Foreskin keratinocyte (primary cell): ENCODE measurements at places on chromosomes 5 and 9. TPM values are rescaled to one million over a fixed set of nuclear protein-coding genes. Genes with fewer than 3 reads are reported as not detected.

DNA sequence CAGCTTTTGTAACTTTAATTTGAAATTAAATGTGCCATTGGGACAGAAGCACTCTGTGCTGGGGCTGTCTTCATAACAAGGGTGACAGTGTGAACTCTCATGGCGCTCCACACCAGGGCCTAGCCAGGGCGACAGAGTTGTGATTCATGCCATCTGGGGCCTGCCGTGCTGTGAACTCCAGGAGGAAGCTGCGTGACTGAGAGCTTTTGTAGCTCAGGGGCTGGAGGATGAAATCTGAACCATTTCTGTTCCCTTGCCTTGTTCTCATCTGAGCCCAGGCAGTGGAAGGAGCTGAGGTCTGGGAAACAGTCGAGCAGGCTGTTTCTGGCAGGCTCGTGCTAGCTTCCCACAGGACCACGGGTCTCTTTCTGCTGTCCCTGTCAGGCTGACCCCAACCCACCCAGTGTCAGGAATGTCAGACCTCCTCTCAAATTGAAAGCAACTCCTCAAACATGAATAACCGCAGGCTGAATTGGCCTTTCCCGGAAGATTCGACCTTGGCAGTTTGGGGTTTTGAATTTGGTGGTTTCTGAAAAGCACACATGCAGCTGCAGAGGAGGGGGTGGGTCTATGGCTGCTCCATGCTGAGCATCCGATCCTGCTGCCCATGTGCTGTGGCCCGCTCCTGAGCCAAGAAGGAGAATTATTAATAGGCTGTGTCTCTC lies 69.2 kb upstream of the RPS23 start:
- no peak for DNase-seq

- no peak for DNase-seq
These were observed 524.6 kb downstream of the BNC2 start for GRCh38 chr9:16345902-16346301.

- no peak for DNase-seq
These were observed 620.7 kb upstream of the ARRDC3 start for GRCh38 chr5:92003806-92004205.

DNA sequence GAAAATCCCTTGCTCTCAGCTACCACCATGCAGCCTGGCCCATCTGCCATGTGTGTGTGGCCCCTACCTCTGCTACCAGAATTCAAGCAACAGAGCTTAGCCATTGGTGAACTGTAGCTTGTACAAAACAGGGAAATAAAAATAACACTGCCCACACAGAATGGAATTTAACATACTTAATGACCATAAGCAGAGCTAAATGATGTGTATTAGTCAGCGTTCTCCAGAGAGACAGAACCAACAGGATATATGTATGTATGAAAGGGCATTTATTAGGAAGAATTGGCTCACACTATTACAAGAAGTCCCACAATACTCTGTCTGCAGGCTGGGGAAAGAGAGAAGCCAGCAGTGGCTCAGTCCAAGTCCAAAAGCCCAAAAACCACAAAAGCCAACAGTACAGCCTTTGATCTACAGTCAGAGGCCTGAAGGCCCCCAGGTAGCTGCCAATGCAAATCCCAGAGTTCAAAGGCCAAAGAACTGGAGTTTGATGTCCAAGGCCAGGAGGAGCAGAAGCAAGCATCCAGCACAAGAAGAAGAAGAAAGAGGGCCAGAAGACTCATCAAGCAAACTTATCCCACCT lies 318.8 kb downstream of the DNAH5 start:
- no peak for DNase-seq

- DNase-seq: no peak
These were observed 167.8 kb downstream of the GABRB2 start for GRCh38 chr5:161378701-161379100.

DNA sequence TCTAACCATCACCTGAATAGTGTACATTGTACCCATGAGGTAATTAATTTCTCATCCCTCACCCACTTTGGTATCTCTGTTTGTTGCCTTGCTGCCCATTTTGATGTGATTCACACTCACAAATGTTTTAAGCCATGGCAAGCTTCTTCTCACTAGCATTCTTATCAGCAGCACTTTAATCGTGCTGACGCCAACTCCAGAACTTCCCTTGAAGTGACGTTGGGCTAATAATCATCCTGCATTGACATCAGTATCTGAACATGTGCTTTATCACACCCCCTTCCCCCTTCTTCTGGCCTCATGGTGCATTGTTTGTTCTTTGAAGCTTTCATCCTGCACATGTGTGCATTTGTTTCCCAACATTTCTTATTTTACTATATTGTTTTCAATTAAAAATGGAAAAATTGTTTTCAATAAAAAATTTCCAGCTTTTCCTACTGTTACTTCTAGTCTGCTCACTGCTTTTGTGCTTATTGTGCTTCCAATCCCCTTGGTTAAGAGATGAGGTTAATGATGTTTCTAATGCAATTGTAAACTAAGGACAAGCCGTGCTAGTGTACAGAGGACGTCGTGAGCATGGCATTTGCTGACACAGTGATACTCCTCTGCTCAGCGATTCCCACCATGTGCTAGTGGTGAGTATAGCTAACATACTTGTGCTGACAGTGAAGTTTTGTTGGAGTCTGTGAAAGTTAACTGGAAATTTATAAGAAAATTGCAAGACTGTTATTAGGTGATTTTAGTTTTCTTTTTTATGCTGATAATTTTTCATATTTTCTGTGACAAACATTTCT lies 238.5 kb downstream of the KDM4C start:
- no peak for DNase-seq

- DNase-seq: peak; percentile 48
These were observed 23.4 kb downstream of the CORO2A start for GRCh38 chr9:98168941-98169488.

DNA sequence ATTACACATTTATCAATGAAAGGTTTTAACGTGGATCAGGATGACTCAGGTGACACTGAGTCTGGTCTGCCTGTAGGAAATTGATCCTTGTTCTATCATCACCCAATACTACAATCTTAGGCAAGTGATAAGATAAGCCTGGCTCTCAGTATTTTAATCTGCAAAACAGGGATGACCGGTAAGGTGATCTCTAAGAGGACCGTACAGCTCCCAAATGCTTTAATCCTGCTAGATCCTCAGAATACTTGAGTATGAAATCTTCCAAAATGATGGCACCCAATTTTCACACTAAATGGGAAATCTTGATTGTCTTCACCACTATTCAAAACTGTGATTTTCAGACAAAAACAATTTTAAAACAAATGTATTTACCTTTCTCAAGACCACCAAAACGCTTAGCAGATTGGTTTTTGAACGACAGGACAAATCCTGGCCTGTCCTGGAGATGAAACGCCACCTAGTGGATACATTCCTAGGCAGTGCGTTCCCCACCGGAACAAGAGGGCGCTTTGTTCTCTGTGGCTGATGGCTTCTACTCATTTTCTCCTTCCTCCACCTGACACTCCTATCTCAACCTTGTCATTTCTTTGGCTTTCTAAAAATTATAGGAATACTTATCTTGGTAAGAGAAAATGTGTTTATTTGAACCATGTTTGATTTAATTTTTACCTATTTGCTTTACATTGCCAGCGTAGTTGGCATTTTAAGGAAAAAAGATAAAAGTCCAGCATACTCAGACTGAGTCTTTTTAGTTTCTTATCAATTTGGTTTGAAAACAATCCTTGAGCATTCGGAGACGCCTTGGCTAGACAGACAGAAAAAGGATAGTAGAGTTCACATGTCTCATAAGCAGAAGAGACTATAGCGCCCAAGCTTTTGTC lies 41.2 kb upstream of the VCAN start:
- DNase-seq: no peak

- DNase-seq: no peak
These were observed 82.7 kb downstream of the C9orf152 start for GRCh38 chr9:110125207-110125751.

DNA sequence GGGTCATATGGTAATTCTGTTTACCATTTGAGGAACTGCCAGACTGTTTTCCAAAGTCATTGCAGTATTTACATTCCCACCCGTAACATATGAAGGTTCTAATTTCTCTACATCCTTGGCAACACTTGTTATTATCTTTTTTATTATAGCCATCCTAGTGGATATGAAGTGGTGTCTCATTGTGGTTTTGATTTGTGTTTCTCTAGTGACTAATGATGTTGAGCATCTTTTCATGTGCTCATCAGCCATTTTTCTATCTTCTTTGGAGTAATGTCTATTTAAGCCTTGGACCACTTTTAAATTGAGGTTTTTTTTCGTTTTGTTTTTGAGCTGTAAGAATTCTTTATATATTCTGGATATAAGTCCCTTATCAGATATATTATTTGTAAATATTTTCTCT lies 132.8 kb upstream of the RUSC2 start:
- DNase-seq: no peak

DNA sequence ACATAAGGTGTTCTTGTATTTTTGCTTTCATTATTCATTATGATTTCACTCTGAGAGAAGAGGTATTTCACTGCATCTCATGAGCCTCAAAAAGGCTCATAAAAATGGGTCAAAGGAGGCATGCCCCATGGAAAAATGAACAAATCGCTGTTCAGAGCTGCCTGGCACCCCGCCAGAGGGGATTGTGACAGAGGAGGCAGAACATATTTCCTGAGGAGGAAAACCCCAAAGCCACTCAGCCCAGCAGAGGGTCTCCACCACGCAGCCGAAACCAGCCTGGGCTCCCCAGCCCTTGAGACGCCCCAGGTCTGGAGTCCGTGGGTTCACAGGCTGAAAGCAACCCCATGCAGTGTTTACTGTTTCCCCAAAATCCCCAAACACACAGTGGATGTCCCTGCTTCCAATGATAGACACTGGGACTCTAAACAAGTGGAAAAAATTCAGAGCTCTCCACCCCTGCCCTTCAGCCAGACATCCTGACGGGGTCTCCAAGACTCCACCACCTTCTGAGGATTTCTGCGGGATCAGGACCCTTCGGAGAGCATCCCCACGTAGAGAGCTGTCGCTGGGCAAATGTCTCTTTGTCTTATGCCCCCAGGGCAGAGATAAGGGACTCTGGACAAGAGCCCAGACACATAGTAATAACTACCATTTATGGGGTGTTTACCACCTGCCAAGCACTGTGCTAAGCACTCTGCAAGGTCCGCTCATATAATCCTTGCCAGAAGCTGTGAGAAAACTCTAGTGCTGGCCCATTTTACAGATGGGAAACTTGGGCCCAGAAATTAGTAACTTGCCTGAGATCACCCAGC lies 122.3 kb downstream of the PAX5 start:
- DNase-seq: no peak

GRCh38 chr5:173311818-173312585 lies 16.2 kb downstream of the STC2 start:
- DNase-seq: no peak

- no peak for DNase-seq
These were observed 36.4 kb downstream of the ERAP1 start for GRCh38 chr5:96771395-96771794.

DNA sequence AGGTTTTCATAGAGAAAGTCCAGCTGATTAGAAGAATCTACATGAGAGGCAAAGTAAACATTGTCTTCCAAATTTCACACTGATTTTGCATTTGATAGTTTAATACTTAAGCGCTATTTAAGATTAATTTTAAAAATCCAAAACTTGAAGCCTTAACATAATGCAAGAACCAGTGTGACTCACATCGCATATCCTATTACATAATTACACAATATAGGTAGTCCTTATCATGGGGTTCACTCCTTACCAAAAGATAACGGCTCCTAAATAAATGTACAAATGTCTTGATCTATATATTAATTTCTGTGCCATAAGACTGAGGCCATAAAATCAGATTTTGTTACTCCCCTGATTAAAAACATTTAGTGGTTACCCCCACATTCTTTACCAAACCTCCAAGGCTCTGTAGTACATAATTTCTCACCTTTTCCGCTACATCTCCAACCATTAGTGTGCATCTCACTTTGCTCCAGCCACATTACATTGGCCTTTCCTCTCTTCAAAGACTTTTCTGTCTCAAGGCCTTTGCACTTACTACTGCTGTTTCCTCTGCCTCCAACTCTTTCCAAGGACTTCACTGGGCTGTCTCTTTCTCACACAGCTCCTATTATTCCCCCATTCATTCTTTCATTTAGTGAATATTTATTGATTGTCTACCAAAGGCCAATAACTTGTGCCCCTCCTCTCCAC lies 1.0 kb downstream of the RIOK2 start:
- DNase-seq: no peak

- DNase-seq: peak; percentile 51
These were observed 57.8 kb downstream of the TMC1 start for GRCh38 chr9:72579190-72579589.

DNA sequence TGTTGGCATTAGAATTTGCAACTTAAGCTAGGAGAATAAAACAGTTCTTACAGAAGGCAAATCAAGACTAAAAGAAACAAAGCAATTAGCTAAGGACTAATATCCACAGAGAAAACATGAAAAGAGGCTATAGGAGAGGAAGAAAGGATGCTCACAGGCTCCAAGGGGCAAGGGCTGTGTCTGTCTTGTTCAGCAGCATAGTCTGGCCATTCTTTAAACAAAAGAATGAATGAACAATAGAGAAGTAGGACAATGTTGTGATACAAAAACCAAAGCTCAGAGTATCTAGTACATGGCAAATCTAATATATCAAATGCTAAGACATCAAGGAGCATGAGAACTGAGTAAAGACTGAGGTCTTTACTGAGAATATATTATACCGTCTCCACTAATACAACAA lies 39.5 kb downstream of the PLPP1 start:
- no peak for DNase-seq

DNA sequence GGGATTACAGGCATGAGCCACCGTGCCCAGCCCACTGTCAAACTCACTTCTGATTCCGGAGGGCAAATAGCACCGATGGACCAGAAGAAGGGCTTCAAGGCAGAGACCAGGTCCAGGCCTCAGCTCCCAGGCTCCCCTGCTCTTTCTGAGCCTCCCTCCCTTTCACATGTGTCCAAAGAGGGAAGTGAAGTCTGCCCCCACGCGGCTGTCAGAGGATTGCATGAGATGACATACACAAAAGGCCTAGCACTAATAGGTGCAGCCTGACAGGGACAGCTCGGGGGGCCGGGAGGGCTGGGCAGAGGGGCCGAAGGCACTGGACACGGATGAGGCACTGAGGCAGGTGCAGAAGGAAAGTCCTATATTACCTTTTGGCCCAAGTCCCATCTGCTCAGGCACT lies 16.1 kb downstream of the FBP1 start:
- DNase-seq: no peak

DNA sequence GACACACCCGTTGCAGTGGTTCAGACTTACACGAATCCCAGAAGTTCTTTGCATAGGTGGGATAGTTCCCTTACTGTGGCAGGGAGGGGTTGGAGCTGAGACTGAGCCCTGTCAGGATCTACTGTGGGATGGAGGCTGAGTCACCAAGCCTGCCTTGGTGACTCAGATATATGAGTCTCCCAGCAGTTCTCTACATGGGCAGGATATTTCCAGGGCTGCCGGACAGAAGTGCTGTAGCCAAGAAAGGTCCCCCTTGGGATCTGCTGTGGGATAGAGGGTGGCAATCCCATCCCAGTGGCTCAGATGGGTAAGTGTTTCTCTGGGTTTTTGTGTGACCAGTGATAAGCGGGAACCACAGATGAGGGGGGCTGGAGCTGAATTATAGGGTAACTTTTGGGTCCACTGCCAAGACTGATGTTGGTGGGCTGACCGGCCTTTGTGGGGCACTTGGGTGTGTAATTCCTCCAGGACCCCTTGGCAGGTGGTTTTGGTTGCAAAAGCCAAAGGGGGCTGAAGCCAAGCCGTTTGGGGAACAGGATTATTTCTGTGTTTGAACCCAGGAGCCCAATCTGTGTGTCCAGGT lies 18.7 kb downstream of the XRCC4 start:
- peak; percentile 84 for DNase-seq

The OBP2B gene
- not detected in 2 replicates for total RNA-seq

The OXCT1 gene
- 42.0 and 46.4 TPM in 2 replicates for total RNA-seq

The FEM1C gene
- 11.0 and 11.8 TPM in 2 replicates for total RNA-seq

The IFNB1 gene
- total RNA-seq: not detected in 2 replicates

The SH3GL2 gene
- not detected in 2 replicates for total RNA-seq

The FAM219A gene
- total RNA-seq: 9.4 and 10.6 TPM in 2 replicates
